ENCODE measurements at places on chromosomes 12 and 14. TPM values are rescaled to one million over a fixed set of nuclear protein-coding genes. Genes with fewer than 3 reads are reported as not detected.

The TM9SF1 gene
- polyA plus RNA-seq, result 31.0 TPM

The CLEC2A gene
- polyA plus RNA-seq, result not detected

The PLEKHG7 gene
- polyA plus RNA-seq, result not detected

The C1QL4 gene
- not detected for polyA plus RNA-seq

The RIN3 gene
- 38.8 TPM for polyA plus RNA-seq

The RFX4 gene
- not detected for polyA plus RNA-seq

The PLCZ1 gene
- not detected for polyA plus RNA-seq

The PTHLH gene
- polyA plus RNA-seq, result not detected
